ENCODE measurements at places on chromosomes 2 and 18. TPM values are rescaled to one million over a fixed set of nuclear protein-coding genes. Genes with fewer than 3 reads are reported as not detected.

Gene ZFP36L2
- total RNA-seq: 31.5 TPM

Gene INHA
- 0.51 TPM for total RNA-seq

Gene CRACDL
- 0.32 TPM for total RNA-seq

Gene ACVR1
- total RNA-seq: 31.0 TPM

Gene CD8B2
- not detected for total RNA-seq

Gene PCGF1
- 30.4 TPM for total RNA-seq

Gene PTPRM
- total RNA-seq: 30.4 TPM

Gene SLC4A3
- 3.4 TPM for total RNA-seq

Gene KCNG2
- total RNA-seq: not detected

Gene AGXT
- total RNA-seq: not detected

Gene PAIP2B
- total RNA-seq: 0.23 TPM

Gene SPATA3
- not detected for total RNA-seq

Gene ZNF521
- not detected for total RNA-seq

Gene TACR1
- total RNA-seq: 0.29 TPM
